ENCODE measurements at places on chromosomes 6 and 20.

- no peak for DNase-seq
Observed at GRCh38 chr6:111740506-111740905, 132.7 kb downstream of the FYN start.

DNA sequence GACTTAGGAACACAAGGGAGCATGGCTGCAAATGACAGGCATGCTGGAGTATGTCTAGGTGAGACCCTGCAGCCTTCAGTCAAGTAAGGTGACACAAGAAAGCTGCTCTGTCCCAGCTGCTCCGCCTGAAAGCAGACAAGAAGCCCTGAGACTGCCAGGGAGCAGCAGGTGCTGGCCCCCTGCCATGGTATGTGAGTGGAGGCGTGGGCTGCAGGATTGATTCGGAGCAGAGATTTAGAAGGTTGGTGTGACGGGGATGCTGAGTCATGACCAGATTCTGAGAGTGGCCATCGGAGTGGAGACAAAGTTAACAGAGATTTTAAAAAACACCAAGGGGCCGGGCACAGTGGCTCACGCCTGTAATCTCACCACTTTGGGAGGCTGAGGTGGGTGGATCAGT lies 17.8 kb downstream of the LRP11 start:
- no peak for DNase-seq

GRCh38 chr20:50680105-50680960 lies 11.0 kb downstream of the RIPOR3 start:
- no peak for DNase-seq

GRCh38 chr20:51574248-51575033 lies 31.9 kb upstream of the NFATC2 start:
- no peak for DNase-seq

DNA sequence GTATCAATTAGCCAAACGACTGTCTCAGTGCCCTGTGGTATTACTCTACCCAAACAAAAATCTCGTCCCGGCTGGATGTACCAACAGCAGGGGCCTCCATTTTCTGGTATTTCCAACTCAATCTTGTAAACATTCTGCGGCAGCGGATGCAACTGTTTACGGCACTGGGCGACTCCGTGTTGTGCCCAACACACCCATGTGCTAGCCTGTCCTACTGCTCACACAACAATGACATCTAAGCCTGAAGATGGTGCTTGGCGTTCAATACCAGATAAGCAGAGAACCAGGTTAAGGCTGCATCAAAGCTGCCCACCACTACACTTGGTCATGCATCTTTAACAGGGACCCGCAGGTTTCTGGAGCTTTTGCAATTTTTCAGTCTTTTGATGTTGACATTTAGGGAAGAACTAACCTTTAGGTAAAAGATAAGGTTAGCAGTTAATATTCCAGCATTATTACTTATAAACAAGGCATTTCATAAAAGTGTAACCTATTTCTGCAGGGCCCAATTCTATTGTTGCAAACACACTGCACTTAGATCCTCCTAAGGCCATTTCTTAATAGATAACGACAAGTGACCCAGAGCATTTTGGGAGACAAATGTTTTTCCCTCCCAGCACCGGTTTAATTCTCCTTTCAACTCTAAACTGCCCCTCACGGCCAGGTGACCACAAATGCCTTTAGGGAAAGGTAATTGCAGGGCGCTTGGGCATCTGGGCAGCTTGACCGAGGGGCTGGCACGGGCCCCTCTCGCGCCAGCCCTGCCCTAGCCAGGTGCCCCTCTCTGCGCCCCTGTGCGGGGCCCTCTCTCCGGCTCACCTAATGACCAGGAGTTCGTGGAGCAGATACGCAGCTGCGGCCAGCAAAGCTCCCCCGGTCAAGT lies 945 bp downstream of the FAXC start:
- DNase-seq, result no peak

DNA sequence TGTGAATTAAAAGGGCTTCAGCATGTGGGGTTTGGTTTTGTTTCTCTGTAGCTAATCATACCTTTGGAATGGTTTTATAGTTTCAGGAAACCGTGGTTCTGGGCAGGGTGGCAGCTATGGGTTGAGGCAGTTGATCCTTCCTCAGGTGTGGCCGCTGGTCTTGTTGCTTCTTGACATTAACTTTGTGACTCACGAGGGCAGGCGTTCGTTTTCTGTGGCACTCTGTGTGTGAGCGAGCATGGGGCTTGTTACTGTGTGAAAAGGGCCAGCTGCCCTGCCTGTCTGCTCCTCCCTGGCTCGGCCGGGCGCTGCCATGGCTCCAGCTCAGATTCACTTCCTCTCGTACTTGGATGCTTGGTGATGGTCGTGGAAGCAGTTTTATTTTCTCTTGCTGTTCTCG lies 16.2 kb downstream of the DNAJC5 start:
- DNase-seq, result no peak

DNA sequence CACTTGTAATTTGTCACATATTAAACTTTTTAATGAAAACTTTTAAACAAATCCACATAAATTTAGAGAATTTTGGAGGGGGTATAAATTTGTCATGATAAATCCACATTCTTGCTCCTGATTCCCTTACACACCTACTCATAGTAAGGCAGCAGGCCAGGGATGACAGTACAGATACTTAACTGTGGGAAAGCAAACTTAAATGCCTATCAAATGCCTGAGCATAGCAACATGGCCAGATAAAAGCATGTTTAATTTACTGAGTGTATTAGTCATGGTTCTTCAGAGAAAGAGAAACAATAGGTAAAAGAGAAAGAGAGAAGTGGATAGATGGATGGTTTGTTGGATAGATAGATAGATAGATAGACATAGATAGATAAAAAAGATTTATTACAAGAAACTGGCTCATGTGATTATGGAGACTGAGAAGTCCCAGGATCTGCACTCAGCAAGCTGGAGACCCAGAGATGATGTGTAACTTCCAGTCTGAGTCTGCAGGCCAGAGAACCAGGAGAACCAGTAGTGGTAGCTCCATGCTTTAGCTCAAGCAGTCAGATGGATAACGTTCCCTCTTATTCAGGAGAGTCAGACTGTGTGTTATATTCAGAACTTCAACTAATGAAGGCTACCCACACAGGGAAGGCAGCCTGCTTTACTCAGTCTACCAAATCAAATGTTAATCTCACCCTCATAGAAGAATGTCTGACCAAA lies 15.9 kb upstream of the ADGRF1 start:
- DNase-seq, result no peak

DNA sequence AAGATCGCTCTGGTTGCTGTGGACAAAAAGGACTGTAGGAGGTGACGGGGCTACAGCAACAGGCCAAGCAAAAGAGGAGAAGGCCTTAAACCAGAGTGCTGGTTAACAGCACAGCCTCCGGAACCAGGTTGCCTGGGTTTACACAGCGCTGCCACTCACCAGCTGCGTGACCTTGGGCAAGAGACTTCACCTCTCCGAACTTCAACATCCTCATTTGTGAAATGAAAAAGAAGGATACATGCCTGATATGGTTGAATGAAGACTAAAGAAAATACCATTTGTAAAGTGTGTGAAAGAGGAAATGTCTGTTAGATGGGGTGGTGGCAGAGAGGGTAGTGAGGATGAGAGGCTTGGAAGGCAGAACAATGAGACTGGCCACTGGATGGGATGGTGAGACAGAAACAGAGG lies 44.9 kb downstream of the PREX1 start:
- no peak for DNase-seq

GRCh38 chr20:4767084-4767483 lies 45.4 kb downstream of the PRND start:
- no peak for DNase-seq

- no peak for DNase-seq
Observed at GRCh38 chr6:11772109-11772825, 6.3 kb downstream of the ADTRP start.

DNA sequence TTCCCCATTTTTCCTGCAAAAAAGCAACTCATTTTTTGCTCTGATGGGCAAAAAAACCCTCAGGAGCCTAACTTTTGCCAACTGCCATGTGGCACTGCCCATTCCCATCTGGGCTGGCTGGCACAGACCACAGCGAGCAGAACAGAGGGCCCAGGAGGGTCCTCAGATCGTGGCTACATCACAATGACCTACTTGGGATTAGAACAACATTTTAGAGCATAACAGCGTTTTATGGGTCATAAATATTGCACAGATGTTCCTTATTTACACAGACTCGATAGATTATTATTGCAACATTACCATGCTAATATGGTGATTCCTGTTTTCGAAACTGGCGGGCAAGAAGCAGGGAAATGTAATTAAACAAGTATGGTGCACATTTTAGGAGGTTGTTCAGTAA lies 28.0 kb downstream of the PTPRT start:
- no peak for DNase-seq

DNA sequence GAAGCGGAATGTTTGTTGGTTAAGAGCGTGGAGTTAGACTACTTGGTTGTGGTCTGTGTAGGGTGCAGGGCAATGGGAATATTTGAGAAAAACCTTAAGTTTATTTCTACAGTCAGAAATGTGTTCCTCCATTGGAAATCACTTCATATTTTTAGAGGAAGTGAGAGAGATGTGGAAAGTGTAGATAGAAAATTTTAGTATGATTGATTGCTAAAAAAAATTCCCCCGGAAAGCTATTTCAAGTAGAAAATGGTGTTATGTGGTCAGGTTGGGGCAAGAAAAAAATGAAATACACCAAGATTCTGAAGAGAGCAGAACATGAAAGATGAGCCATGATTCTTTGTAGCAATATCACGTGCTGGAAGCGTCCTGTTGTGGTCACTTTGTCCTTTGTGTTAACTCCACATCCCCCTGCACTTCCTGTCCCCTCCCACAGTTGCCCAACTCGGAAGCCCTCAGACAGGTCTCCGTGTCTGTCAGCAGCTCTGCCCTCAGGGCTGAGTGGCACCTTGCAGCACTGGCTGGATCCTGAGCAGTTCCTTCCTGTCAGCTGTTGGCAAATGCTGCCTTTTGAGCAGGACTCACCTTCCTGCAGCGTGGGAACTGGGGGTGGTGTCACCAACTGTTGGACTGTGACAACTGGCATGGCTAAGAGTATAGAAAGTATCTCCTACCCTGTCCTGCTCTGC lies 137.5 kb upstream of the SLC24A3 start:
- DNase-seq, result peak; percentile 39

- no peak for DNase-seq
Observed at GRCh38 chr20:22796469-22797077, 212.2 kb upstream of the FOXA2 start.

GRCh38 chr6:4717124-4717523 lies 59.1 kb upstream of the CDYL start:
- no peak for DNase-seq

DNA sequence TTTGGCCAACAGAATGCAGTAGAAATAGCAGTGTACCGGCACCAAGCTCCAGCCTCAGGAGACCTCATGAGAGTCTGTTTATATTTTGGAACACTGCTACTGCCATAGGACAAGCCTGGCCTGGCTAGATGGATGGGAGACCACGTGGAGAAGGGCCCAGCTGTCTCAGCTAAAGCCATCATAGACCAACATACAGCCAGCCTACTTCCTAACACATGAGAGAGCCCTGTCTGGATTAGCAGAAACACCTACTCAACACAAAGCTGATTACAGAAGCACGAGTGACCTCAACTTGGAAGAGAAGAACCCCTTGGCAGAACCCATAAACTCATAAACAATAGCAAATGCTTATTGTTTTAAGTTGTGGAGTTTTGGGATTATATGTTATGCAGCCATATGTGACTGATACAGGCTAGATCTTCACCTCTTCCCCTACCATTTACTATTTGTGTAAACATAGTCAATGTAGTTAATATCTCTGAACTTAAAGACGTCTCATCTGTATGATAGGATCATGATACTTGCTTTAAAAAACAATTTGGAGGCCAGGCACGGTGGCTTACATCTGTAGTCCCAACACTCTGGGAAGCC lies 199.4 kb upstream of the ZNF217 start:
- no peak for DNase-seq

GRCh38 chr6:145866456-145867396 lies 52.1 kb upstream of the FBXO30 start:
- peak; percentile 18 for DNase-seq

GRCh38 chr6:15287670-15288375 lies 42.0 kb downstream of the JARID2 start:
- DNase-seq, result peak; percentile 78

GRCh38 chr20:17430125-17430950 lies 100.8 kb downstream of the BFSP1 start:
- DNase-seq, result no peak

GRCh38 chr6:134945045-134945444 lies 4.9 kb downstream of the ALDH8A1 start:
- no peak for DNase-seq

DNA sequence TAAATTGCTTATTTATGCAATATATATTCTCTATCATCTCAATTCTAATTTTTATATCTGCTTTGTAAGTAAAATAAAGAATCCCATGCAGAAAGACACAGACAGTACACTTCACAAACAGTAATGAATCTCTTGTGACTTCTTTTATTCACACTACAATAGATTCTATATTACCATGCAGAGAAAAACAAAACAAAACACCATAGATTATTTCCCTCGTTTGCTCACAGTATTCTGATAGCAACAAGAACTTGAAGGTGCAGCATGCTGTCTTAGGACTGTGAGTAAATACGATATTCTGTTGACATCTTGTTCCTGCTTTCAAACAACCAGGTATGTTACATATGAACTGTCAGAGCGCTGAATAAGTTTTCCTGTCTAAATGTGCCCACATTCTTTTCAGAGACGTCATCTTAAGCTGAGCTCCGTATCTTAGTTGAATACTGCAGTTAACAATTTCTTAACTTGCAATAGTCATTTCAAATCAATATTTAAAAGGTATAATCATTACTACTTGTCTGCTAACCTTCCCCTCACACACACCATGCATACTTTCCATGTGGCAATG lies 140.1 kb downstream of the BTBD9 start:
- no peak for DNase-seq

- DNase-seq, result peak; percentile 43
Observed at GRCh38 chr6:160733050-160733646, 31.1 kb downstream of the PLG start.

DNA sequence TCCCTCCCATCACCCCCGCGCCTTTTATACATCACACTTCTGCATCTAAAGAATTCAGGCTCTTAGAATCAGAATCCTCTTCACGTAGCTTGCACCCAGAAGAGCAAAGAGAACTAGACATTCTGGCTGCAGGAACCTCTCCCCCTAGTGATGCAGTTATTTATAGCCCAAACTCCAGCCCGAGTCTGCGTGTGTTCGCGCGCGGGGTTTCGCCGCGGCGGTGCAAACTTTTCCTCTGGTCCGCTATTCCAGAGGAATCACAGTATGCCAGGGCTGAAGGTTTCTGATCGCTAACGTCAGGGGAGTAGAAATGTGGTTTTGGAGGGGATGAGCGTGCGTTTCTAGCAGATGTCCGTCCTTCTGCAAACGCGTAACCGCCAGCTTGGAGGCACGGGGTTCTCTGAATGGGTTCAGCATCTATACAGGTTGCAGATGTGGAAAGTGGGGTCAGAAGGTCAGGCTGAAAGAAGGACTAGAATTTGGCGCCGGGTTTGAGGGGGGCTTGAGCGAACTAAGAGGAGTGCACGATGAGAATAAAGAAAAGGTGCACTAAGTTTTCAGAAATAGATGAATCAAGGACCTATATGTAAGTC lies 1.8 kb downstream of the EPHA7 start:
- DNase-seq, result peak; percentile 13

- DNase-seq, result no peak
Observed at GRCh38 chr6:52285177-52286068, 881 bp upstream of the MCM3 start.
